ENCODE measurements at places on chromosomes 2 and 18.

DNA sequence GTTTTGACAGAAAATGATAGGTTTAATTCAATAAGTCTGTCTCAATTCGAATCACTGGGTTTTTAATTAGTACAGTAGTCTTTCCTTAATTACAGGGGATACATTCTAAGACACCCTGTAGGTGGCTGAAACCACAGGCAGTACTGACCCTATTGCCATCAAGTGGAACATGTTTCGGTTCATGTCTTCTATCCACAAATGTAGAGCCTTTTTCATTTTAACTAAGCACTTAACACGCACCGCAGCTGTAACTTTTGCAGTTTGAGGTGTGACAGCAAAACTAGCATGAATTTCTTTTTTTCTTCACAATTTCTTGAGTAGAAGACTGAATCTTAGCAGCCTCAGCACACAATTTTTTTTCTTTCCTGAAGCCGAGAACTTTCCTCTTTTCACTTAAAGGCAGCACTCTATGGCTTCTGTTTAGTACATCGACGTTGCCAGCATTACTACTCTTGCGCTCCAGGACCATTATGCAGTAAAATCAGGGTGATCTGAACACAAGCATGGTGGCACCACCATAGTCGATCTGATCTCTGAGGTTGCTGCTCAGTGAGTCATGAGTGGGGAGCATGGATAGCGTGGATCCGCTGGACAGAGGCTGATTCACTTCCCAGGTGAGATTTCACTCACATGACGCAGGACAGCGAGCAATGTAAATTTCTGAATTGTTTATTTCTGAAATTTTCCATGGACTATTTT is 805.1 kb downstream of the RNF144A start:
- no peak for DNase-seq

DNA sequence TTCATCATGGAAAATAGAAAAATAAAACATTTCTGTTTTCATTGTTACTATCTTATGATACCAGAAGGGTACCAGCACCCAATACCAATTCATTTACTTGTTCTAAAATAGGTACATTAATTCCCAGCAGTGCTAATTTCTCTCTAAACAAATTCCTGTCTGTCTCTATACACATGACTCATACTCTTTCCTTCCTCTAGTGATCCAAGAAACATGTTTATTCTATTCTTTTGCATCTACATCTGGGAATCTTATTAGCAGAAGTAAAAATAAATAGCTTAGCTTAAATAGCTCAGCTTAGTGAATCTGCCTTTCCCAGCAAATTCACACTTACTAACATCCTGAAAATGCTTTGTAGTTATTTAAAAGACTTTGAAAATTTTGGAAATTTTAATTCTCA is 84.5 kb upstream of the MAPRE2 start:
- no peak for DNase-seq

DNA sequence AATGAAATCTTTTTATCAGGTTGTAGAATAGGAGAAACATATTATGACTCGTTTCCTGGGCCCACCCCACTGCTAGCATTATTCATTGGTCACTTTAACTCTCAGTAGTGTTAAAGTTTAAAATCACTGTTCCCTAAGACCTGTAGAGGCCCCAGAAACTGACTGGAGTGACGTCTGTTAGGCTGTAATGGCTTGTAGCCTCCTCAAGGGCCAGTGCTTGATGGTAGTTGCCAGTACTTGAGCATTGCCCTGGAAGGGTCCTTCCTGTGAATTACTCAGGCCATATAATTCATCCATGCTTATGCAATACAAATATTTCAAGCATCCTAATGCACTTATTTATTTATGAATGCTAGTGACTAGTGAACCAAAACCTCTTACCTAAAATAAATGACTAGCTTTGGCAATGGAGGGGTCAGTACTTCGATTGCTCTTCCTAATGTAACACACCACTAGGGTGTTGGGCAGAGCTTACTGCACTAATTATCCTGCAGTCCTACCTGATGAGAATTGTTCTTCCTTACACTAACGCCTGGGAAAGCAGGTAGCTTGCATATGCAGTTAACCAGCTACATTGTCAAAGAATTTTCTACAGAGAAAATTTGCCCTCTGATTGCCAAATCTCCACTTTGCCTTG is 31.2 kb downstream of the ARHGAP25 start:
- no peak for DNase-seq

GRCh38 chr2:199624958-199625357 is 167.2 kb upstream of the SATB2 start:
- no peak for DNase-seq

DNA sequence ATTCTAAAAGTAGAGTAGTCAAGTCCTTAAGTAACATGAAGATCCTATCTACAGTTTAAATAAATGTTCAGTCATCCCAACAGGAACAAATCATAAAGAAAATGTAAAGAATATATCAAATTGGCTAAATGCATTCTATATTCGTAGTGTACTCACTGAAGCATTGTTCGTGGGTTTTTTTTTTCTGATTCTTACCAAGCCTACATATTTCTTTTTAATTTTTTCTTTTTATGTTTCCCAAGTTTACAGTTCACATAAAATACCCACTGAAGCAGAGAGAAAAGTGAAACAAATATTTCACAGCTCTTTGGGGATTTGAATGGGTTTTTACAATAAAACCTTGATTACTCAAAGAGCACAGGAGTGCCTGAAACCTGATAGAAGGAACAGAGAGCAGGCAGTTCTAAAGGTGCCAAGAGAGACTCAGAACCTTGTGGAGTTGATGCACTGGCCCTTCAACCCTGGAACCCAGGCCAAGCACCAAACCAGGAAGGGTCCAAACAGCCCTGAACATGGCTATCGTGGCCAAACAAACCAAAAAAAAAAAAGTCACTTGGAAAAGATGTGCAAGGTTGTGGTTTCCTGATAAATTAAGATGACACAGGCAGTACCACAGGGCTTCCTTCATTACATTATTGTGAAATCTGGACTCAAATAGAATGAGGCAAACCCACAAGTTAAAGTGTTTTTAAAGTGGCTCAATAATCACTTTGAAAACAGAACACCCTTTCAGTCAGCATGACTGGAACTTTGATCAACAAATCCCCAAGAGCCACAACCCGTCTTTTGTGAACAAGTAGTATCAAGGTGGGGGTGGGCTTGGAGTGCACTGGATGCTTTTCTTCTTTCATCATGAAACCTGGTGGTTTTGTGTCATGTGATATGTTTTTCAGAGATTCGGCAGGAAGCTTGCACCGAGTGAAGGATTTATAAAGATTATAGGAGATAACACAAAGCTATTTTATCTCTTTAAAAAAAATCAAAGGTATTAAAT is 245.0 kb upstream of the FN1 start:
- no peak for DNase-seq
